ENCODE measurements at places on chromosomes 5 and 9. TPM values are rescaled to one million over a fixed set of nuclear protein-coding genes. Genes with fewer than 3 reads are reported as not detected.

GRCh38 chr9:80449513-80449912 lies 877.7 kb downstream of the TLE4 start:
- H3K4me3 ChIP-seq: no peak overlapping the region
- no peak for DNase-seq
- no peak overlapping the region for H3K27ac ChIP-seq

GRCh38 chr9:137411645-137412380 lies 11.1 kb downstream of the EXD3 start:
- H3K27ac ChIP-seq: no peak overlapping the region
- no peaks in the 10 kb centered on the region for H3K36me3 ChIP-seq
- peak; percentile 74 for DNase-seq
- no peaks in the 10 kb centered on the region for H3K27me3 ChIP-seq
- H3K4me1 ChIP-seq: peaks cover 8% of the 10 kb centered on the region

DNA sequence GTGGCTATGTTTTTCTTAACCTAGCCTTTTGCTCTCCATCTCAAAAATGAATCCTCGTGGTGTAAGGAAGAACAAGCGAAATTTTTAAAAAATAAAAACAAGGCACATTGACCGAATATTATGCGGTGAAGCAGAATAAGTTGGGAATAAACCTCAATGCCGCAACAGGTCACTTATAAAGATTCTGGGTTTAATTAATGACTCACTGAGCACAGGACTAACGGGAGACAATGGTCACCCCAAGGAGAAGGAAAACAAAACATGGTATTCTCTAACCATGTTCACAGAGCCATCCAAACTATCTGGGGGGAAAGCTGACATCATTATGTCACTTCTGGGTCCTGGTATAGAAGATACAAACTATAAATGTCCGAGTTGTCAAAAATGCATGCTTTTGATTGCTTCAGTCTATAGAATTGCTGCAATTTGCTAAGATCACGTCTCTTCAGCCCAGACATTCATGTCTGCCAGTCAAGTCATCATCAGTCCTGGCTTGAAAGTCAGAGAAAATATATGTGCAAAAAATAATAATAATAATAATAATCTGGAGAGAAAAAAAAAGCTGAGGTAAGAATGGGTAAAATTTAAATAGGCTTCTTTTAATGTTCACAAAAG lies 280.6 kb downstream of the NR2F1-AS1 start:
- H3K4me3 ChIP-seq: no peak overlapping the region
- no peaks in the 10 kb centered on the region for H3K27me3 ChIP-seq
- H3K36me3 ChIP-seq: no peaks in the 10 kb centered on the region
- no peak for DNase-seq
- no peak overlapping the region for H3K27ac ChIP-seq

- peak; percentile 88 for DNase-seq
- peaks cover 25% of the 10 kb centered on the region for H3K36me3 ChIP-seq
- H3K27me3 ChIP-seq: no peaks in the 10 kb centered on the region
- peak overlapping the region; percentile 98 for H3K27ac ChIP-seq
- peaks cover 35% of the 10 kb centered on the region for H3K4me1 ChIP-seq
- peak overlapping the region; percentile 97 for H3K4me3 ChIP-seq
Measured at GRCh38 chr5:126777257-126777974, 480 bp downstream of the LMNB1 start.

DNA sequence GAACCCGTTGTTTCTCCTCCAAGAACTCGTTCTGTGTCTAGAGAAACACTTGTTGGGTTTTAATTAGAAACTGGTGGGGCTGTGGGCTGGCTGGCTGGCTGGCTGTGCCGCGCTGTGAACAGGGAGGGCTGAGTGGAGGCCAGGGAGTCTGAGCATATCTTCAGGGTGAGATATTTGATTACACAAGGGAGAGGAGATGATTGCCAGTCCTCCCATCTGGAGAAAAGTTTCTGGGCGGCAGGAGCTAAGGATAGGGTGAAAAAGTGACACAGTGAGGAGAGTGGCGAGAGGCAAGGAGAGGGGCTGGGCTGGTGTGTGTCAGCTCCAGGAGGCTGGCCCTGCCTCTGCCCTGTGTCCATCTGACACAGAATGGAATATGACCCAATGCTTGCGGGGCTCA lies 63.0 kb downstream of the GDNF start:
- no peak for DNase-seq
- no peaks in the 10 kb centered on the region for H3K36me3 ChIP-seq
- no peak overlapping the region for H3K27ac ChIP-seq

- no peak overlapping the region for H3K4me3 ChIP-seq
- peaks cover 2% of the 10 kb centered on the region for H3K4me1 ChIP-seq
- peaks cover 5% of the 10 kb centered on the region for H3K27me3 ChIP-seq
- H3K36me3 ChIP-seq: no peaks in the 10 kb centered on the region
Measured at GRCh38 chr9:4317681-4318080, 17.8 kb upstream of the GLIS3 start.

DNA sequence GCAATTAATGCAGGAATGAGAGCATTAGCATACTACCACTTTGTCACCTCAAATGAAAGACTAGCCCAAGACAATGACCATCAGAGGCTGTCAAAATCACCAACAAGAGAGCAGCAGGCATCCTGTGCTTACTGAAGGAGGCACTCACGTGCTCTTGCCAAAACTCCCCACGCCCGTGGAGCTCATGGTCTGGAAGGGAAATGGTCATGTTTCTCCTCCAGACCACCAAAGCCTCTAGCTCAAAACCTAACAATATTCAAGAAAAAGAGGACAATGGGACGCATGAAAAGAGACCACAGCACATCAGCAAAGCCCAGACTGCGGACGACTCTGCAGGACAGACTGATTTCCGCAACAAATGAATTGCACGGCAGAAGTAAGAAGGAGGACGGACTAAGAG lies 12.8 kb downstream of the AKNA start:
- H3K27ac ChIP-seq: peak overlapping the region; percentile 96
- DNase-seq: no peak
- H3K27me3 ChIP-seq: no peaks in the 10 kb centered on the region
- H3K4me3 ChIP-seq: peak overlapping the region; percentile 24

DNA sequence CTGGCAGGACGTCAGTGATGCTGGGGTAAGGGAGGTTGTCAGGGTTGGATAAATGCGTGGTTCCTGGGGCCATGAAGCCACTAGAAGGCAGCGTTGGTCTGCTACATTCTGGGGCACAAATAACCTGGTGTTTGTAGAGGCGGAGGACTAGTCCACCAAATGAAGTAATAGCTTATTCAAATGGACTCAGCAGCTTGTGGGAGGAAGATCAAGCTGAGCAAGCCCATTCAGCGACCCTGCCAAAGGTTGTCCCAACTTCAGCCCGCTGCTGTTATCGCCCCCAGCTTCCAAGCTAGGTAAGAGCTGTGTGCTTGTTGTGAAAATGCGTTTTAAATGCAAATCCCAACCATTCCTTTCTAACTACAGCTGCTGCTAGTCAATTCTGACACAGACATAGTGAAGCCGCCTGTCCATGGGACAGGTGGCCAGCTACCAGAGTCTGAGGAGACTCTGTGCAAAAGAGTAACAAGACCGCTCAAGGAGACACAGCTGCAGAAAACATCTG lies 7.6 kb upstream of the FAM240B start:
- no peaks in the 10 kb centered on the region for H3K4me1 ChIP-seq
- H3K4me3 ChIP-seq: no peak overlapping the region
- no peak overlapping the region for H3K27ac ChIP-seq
- no peak for DNase-seq
- no peaks in the 10 kb centered on the region for H3K27me3 ChIP-seq
- H3K36me3 ChIP-seq: no peaks in the 10 kb centered on the region

GRCh38 chr9:13970426-13970825 lies 343.5 kb downstream of the NFIB start:
- H3K4me3 ChIP-seq: no peak overlapping the region
- H3K36me3 ChIP-seq: no peaks in the 10 kb centered on the region
- H3K27ac ChIP-seq: no peak overlapping the region
- no peaks in the 10 kb centered on the region for H3K27me3 ChIP-seq
- no peak for DNase-seq

DNA sequence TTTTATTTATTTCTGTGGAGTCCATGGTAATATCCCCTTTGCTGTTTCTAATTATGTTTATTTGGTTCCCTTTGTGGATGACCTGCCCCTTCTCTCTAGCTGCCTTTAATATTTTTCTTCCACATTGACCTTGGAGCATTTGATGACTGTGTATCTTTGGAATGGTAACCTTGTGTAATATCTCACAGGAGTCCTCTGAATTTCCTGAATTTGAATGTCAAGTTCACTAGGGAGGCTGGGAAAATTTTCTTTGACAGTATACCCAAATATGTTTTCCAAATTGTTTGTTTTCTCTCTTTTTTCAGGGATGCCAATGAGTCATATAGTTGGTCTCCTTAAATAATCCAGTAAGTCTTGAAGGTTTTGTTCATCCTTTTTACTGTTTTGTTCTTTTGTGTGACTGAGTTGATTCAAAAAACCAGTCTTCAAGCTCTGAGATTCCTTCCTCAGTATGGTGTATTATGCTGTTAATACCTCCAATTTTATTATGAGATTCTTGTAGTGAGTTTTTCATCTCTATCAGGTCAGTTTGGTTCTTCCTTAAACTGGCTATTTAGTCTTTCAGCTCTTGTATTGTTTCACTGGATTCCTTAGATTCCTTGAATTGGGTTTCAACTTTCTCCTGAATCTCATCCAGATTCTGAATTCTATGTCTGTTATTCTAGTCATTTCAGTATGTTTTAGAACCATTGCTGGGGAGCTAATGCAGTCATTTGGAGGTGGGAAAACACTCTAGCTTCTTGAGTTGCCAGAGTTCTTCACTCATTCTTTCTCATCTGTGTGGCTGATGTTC lies 349.0 kb upstream of the TARS1 start:
- H3K4me1 ChIP-seq: no peaks in the 10 kb centered on the region
- no peaks in the 10 kb centered on the region for H3K36me3 ChIP-seq
- H3K27me3 ChIP-seq: no peaks in the 10 kb centered on the region
- no peak overlapping the region for H3K27ac ChIP-seq
- no peak for DNase-seq

GRCh38 chr5:169592937-169593650 lies 9.5 kb downstream of the SPDL1 start:
- peaks cover 2% of the 10 kb centered on the region for H3K4me1 ChIP-seq
- H3K4me3 ChIP-seq: no peak overlapping the region
- no peak for DNase-seq
- H3K36me3 ChIP-seq: peaks cover 57% of the 10 kb centered on the region

Gene MVB12B
- total RNA-seq: 0.49 TPM

Gene ZBTB43
- 10.6 TPM for total RNA-seq

Gene RANBP6
- 21.3 TPM for total RNA-seq

Gene CD74
- total RNA-seq: 325 TPM

Gene ZBTB34
- 7.0 TPM for total RNA-seq

Gene CCDC192
- not detected for total RNA-seq
